ENCODE measurements at places on chromosomes 12 and 14. TPM values are rescaled to one million over a fixed set of nuclear protein-coding genes. Genes with fewer than 3 reads are reported as not detected.

GRCh38 chr14:69879175-69880043 is at the start of gene SMOC1:
TSS of gene SMOC1 (plus strand) at chr14:69879416. CDS start at chr14:69879679, 263 bp downstream.
- DNase-seq, result peak; percentile 60

DNA sequence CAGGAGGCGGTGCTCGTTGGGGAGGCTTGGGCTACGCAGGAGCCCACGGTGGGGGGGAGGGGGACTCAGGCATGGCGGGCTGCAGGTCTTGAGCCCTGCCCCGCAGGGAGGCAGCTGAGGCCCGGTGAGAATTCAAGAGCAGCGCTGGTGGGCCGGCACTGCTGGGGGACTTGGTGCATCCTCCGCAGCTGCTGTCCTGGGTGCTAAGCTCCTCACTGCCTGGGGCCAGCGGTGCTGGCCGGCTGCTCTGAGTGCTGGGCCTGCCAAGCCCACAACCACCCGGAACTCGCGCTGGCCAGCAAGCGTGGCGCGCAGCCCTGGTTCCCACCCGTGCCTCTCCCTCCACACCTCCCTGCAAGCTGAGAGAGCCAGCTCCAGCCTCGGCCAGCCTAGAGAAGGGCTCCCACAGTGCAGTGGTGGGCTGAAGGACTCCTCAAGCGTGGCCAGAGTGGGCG is 3.2 kb downstream of the METTL25 start:
- DNase-seq, result peak; percentile 40

GRCh38 chr14:84228702-84229101 is 1301.2 kb upstream of the FLRT2 start:
- no peak for DNase-seq

DNA sequence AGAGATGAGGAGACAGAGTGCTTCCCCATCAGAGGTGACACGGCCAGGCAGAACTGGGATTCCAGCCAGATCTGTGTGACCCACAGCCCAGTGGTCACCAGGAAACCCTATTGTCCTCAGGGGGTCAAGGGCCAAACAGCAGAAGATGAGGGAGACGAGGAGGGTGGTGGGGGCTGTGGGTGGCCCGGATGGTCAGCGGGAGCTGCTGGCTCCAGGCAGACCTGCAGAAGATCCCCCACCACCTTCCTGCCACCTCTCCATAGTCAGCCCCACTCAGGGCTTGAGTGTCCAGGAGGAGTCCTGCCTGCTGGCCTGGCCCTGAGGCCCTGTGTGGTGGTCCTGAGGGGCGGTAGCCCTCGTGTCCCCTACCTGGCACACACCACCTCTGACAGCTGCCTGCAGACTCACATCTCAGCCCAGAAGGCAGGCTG is 136.8 kb downstream of the CALM1 start:
- DNase-seq, result peak; percentile 39

The DEPDC4 gene
- 0.32 TPM for total RNA-seq

- no peak for DNase-seq
Measured at GRCh38 chr12:116759783-116760621, 21.9 kb downstream of the RNFT2 start.

DNA sequence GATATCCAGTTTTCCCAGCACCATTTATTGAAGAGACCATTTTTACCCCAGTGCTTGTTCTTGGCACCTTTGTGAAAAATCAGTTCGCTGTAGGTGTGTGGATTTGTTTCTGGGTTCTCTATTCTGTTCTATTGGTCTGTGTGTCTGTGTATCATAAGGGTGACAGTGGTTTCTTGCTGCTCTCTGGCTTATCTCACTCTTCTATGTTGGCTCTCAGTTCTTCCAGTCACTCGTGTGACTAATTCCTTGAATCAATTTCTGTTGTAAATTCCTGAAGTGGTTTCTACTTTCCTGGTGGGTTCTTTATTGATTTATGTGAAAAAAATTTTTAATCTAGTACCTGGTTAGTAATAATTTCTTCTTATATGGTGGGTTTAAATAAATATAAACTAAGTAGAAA is 58.3 kb downstream of the OTOGL start:
- no peak for DNase-seq

The BORCS5 gene
- 7.8 TPM for total RNA-seq

DNA sequence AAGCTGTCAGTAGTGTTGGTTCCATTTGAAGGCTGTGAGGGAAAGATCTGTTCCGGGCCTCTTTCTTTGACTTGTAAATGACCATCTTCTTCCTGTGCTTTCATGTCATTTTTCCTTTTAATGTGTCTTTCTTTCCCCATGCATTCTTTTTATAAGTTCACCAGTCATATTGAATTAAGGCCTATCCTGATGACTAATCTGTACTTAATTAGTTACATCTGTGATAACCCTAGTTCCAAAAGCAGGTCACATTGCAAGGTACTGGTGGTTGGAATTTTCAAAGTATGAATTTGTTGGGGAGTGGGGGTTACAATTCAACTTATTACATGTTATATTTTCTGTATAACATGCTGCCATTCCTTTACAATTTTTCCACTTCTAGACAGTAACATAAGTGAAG is 1642.1 kb upstream of the FLRT2 start:
- no peak for DNase-seq

The PAX9 gene
- total RNA-seq, result not detected

DNA sequence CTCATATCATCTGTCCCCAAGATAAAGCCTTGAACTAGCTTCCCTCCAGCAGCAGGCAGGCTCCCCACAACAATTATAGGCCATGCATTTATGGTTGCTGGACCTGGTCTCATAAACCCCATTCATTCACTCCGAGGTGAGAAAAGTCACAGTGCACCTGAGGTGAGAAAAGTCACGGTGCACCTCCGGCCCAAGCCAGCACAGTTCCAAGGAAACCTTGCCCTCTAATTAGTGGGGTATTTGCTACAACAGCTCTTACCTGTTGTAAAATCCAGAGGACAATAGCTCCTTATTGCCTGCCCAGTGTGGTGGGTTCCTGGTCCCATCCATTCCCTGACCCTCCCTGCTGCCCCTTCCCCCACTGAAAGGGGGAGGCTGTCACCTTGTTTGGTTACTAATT is 65.6 kb downstream of the FBXL14 start:
- no peak for DNase-seq

- DNase-seq, result no peak
Measured at GRCh38 chr14:97213720-97214119, 416.5 kb downstream of the VRK1 start.

GRCh38 chr12:13368431-13368830 is 171.9 kb downstream of the EMP1 start:
- DNase-seq, result no peak

DNA sequence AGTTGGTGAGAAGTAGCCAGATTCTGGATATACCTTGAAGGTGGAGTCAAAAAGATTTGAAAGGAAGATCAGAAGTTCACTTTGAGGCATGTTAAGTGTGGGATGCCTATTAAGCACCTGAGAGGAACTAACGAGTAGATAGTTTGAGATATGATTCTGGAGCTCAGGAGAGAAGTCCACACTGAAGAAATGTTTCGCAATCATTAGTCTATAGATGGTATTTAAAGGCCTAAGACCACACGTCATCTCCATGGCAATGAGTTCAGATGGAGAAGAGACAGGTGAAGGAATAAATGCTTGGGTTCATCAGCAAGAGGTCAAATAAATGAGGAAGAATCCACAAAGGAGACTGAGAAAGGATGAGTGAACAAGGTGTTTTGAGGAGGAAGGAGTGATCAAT is 192.9 kb upstream of the NEDD1 start:
- no peak for DNase-seq

DNA sequence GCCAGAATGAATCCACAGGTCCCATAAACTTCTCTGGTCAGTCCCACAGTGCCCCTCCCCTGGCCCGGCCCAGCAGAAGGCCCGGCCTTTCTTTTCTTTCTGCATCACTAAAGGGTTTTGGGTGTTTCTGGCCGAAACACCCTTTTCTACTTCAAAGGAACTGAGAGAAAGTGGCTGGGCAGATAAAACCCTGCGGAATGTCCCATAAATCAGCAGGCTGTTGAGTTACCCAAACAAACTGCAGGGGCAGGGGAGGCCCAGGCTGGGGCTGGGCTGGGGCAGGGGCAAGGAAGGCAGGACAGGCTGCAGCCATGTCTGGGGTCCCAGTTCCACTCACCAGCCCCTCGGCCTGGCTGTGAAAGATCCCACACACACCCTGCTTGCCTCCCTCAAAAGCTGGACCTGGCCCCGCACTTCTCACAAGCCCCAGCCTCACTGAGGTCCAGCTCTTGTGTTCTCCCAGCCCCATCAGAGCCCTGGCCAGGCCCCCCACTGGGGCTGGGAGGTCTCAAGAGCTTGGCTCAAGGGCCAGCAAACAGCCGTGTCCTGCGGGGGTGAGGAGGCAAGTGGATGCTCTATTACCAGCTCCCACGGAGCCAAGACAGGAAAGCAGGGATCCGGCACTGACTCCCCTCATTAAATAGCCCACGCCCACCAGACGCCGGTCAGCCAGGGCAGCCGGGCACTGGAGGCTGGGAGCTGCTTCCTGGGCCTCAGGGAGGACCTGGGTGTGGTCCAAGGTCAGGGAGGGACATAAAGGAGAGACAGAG is 41.9 kb downstream of the CCNK start:
- peak; percentile 39 for DNase-seq

DNA sequence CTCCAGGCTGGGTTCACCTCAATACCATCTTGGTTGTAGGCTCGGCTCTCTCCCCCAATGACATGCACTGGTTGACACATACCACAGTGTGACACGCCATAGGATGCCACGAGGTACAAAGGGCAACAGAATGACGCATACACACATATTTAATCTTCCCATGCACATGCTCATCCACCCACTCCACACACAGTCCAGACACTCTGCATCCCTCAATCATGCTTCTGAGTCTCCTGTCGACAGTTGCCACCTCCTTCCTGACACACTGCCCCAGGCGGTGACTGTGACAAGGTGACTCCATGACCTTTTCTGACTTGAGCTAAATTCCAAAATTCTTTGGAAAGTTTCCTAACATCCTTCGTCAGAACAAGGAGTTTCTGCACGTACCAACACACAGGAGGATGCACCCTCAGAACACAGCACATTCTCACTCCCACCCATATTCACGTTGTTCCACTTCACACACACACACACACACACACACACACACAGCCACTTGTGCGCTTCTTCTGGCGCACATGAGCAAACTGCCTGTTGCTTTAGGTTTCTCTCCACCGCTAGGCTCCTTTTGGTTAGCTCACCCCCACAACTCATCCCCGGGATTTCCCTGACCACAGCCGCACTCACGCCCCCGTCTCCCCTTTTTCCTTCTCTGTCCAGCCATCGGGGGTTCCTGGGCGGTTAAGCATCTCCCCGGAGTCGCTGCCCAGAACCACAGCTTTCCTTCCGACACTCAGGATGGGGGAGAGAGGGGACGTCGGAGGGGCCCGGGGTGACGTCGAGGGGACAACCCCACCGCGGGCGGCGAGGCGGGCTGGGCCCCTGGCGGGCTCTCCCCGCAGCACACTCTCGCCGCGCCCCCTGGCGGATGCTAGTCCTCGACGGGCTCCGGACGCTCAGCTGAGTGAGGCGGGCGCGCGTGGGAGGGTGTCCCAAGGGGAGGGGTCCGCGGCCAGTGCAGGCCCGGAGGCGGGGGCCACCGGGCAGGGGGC is 536 bp upstream of the WNT1 start:
- peak; percentile 83 for DNase-seq

- no peak for DNase-seq
Measured at GRCh38 chr12:129901254-129901653, 2.6 kb downstream of the TMEM132D start.

The ZCRB1 gene
- 59.0 TPM for total RNA-seq

The EIF2S3B gene
- 0.35 TPM for total RNA-seq

DNA sequence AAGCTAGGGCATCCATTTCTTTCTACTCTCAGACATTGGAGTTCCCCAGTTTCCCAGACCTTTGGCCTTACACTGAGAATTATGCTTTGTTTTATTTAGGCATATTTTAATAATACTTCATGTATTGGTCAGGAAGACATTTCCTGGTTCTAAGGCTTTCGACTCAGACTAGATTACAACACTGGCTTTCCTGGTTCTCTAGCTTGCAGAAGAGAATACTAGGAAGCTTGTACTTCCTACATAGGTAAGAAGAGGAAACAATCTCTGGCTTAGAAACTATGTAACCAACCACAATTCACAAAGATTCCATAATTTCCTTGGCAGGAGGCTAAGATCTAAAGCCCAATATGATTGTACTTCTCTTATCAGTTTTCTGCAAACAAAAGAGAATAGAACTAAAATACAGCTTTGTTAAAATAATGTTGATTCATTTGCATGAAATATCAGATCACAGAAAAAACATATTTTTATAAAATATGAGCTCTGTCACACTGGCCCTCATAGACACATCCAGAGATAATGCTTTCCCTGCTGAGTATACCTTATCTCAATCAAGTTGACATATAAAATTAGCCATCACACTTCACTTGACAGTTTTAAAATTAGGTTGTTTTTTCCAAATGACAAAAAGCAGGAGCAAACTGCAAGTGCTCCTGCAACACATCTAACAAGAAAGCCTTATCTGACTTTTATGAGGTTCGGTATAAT is 30.5 kb downstream of the CLEC2D start:
- DNase-seq, result no peak

The TAS2R50 gene
- total RNA-seq, result 0.22 TPM

DNA sequence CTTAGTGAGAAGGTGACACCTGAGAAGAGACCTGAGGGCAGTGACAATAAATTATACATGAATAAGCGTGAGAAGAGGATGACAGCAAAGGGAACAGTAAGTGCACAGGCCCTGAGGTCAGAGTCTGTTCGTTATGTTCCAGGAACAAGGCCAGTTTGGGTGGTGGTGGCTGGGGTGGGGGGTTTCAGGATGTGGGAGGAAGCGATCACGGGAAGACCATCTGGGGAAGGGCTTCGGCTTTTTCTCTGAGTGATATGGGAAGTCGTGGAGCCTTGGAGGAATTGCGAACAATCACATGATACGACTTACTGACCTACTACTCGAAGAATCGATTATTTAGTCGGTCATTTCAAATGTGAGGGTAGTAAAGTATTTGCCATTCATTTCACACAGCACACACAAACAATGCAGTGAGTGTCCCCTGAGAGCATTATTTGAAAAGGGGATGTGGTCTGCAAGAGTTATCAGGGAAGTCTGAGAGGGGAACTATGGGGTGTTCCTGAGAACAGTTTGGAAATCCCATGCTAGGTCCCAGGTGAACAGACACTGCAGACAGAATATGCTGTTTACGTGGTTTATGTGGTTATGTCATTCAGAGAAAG is 94.7 kb downstream of the SLC38A1 start:
- DNase-seq, result no peak

The TRPV4 gene
- total RNA-seq, result 0.35 TPM

GRCh38 chr12:59595565-59595882 is 305 bp upstream of the SLC16A7 start:
- DNase-seq, result no peak

The ITFG2 gene
- 12.2 TPM for total RNA-seq

- DNase-seq, result no peak
Measured at GRCh38 chr14:30468354-30468753, 90.6 kb upstream of the G2E3 start.

DNA sequence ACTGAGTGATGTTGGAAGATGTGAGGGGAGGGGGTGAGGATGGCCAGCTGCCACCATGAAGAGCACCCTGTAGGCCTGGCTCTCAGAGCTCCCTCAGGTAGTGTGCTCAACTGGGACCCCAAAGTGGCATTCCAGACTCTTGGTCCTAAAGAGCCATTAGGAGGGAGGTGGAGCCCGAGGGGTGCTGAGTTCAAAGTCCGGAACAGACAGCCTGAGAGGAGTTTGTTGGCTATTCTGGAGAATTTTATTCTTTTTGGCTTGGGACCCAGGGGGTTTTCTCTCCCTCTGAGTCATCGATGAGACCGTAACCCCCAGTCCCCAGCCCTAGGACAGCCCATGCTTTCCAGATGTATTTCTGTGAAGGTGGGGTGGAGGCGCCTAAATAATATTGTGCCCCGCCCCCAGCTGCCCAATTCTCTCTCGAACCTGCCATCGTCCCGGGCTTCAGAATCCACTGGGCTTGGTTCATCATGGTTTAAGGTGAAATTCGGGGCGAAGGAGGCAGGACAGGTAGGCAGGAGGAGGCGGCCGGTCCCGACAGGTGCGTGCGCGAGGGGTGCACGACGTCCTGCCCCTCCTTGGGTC is 690 bp upstream of the RBP5 start:
- no peak for DNase-seq

Measured in Right ventricle myocardium superior (tissue), 1 donor.